ENCODE measurements at places on chromosomes 6 and 20. TPM values are rescaled to one million over a fixed set of nuclear protein-coding genes. Genes with fewer than 3 reads are reported as not detected.
A peak's percentile ranks its signal among the peaks of the same experiment; 100 is the strongest.

BFSP1 gene
- polyA plus RNA-seq: not detected

PHF10 gene
- polyA plus RNA-seq: 7.3 TPM

DNA sequence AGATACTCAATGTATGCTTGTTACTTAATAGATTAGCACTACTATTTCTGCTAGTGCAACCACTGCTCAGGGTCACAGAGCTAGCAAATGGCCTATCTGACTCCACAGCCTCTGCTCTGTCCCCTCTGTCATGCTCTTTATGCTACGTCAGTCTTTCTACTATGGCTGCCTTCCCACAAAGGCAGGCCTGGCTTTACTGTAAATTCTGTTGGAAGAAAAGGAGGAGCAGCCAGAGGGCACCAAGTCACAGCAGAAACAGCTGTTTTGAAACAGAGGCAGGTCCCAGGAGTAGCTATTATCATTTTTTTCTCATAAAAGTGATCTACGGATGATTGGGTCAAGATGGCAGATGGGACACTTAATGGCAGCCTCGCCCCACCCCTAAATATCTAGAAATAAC, 10.0 kb upstream of the ELMO2 start:
- no peak overlapping the region for H3K4me3 ChIP-seq
- peaks cover 7% of the 10 kb centered on the region for H3K27me3 ChIP-seq
- DNase-seq: no peak

THBD gene
- polyA plus RNA-seq: 30.2 TPM

- no peak for DNase-seq
- H3K27ac ChIP-seq: peak overlapping the region; percentile 62
- H3K27me3 ChIP-seq: no peaks in the 10 kb centered on the region
- peaks cover 14% of the 10 kb centered on the region for H3K4me1 ChIP-seq
Observed at GRCh38 chr6:11413117-11413687, 124.3 kb upstream of the TMEM170B start.
